ENCODE measurements at places on chromosomes 6 and 20.

DNA sequence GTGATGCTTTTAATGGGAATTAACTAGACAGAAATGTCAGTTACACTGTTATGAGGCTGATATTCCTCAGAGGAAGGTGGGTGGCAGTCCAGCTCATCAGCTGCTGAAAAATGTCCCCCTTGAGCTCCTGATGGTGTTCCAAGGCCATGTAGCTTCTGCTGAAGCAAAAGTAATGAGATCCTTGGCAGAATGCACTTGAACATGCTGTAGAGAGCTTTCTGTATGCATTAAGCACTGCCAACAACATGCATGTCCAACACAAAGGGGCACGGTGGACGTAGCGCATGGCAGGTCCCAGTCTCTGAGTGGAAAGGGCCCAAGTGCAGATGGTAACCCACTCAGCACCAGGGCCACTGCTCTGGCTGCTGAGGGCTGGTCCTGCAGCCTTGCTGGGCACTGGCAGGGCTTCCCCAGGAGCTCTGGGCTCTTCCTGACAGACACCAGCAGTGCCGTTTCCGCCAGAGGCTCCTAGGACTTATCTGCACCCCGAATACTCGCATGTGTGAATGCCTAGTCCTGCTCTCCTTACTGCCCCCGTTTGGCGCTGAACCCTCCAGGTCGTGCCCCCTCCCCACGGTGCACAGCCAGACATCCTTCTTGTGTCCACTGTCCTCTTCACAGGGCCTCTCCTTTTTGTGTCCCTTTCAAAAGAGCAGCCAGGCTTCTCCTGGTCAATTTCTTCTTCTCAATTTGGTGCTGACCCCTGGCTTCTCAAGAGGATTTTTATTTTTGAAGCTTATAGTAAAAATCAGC is 18.6 kb upstream of the SYNDIG1 start:
- no peak for DNase-seq

DNA sequence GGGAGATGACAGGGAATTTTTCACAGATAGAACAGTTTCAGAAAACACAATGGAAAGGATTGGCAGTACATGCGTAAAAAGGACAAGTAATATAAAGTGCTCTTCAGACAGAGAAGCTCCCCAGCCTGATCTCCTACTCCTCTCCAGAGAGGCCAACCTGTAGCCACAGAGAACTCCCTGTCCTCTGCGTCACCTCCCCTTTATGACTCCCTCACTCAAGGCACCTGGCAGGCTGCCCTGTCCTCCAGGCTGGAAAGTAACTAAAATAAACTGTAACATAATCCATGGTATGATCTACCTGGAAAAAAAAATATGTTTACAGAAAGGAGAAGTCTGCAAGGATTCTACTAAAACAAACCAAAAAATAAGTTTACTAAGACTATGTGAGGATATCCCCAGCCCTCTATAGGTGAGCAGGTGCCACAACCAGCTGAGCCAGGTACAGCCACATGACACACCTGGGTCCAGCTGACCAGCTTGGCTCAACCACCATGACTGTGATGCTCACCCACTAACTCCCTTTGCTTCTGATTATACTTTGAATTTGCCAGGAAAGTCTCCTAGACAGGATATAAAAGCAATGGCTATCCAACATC is 29.2 kb downstream of the MBOAT1 start:
- no peak for DNase-seq

- no peak for DNase-seq
These were observed 505.9 kb upstream of the BTBD3 start for GRCh38 chr20:11411765-11412164.

DNA sequence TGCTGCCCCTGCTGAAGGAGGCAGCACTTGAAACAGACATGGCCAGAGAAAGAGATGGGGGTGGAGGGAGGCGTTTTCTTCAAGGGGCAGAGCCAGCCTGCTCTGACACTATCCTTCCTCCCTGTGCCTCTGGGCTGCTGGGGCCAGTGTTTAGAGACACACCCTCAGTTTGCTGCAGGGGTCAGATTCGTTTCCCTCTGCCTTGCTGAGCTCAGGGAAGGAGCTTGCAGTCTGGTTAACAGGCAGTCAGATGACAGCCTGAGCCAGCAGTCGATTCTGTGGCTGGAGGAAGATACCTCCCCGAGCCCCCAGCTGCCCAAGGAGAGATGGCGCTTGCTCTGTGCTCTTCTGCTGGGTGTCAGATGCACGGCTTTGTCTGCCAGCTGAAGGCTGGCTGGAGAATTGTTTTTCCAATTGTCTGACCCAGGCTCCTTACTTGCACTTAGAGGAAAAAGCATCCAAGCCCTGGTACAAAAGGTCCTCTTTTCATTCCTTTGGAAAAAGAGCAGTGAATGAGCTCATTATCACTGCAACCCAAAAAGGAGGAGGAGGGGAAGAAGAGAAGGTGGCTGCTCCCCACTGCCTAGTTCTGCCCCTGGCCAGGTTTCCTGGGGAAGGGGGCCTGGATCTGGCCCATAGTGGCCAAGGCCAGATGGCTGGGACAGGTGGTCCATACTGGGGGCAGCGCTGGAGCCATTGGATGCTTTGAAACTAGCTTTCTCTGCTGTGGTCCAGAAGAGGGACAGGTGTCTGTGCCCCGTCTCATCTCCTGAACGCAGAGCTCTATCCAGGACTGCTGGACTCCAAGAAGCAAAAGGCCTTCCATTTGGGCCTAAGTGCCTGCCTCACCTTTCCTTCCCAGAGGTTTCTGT is 88.2 kb downstream of the TCP11 start:
- DNase-seq = no peak

GRCh38 chr6:145789443-145789842 is 25.2 kb downstream of the FBXO30 start:
- DNase-seq = no peak

- no peak for DNase-seq
These were observed 443.6 kb downstream of the CDC5L start for GRCh38 chr6:44831002-44831610.

DNA sequence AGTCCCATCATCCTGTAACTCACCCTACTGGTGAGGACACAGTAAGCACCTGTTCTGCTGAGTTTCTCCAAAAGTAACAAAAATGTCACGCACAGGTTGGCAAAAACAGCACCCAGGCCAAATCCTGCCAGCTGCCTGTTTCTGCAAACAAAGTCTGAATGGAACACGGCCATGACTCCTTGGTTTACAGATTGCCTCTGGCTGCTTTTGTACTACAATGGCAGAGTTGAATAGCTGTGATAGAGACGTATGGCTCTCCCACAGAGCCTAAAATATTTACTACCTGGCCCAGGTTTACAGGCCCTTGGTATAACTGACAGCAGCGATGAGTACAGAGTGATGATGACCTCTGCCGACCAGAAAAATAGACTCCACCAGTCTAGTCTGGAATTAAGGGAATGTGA is 52.6 kb downstream of the CNKSR3 start:
- no peak for DNase-seq

Measured in activated CD4-positive, alpha-beta T cell treated with anti-CD3 and anti-CD28 coated beads, Interleukin-2, Interleukin-6, amounts not matched to agents 100 ng/mL and 50 ng/mL, durations not matched to agents 16 hours and 8 hours (primary cell).